ENCODE measurements at places on chromosomes 7 and 10.

DNA sequence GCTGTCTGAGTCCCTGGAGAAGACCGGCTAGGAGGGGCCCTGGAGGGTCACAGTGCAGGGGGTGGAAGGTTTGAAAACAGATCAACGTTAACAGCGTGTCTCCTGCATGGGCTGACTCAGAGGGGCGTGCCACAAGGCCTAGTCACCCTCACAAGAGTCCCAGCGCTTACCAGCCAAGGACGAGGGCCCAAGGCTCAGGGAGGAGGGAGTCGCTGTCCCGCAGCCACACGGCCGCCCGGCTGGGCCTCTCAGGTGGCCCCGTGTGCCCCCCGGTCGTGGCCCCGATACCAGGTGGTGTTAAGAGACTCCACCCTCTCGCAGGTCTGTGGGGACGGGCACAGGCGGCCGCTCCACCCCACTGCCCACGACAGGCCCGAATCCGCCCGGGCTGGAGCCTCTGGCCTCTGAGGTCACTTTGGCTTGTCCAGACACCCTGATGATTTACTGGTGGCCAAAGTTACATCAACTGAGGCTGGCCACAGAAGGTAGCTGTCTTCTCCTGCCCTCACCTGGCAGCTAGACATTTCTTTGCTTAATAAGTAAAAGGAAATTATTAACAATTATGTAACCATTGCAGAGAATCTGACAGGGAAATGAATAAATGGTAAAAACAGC lies 34.0 kb downstream of the FAM20C start:
- DNase-seq = no peak

DNA sequence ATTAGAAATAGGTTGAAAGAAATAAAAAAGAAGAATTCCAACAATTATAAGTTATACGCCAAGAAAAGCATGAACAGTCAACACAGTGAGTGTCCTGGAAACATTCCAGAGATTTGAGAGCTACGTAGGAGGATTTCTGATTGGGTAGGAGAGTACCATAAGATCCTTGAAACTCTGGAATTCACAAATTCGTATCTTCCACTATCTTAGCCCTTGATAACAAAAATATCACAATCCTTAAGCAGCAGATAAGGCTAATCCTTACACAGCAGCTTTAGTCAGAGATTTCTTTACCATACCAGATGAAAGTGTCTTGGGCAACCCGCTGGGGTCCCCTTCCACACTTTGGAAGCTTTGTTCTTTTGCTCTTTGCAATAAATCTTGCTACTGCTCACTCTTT lies 8.2 kb downstream of the TPK1 start:
- no peak for DNase-seq

- DNase-seq = no peak
Observed at GRCh38 chr10:10942441-10942840, 75.2 kb upstream of the CELF2 start.

DNA sequence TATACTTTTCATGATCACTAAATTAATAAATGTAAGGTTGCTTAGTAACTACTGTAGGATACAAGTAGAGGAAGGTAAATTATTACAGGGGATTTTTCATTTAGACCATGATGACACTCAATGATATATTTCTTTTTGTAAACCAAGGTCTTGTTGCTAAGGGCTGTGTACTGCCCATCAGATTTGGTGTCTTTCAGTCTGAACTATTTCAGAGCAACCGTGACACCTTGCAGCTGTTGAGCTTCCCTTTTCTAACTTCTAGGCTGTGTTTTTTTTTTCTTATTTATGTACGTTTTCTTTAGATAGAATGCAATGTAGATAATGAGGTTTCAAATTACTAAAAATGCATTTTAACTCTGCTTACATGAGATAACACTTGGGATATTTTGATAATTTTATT lies 292.0 kb upstream of the MBL2 start:
- no peak for DNase-seq

DNA sequence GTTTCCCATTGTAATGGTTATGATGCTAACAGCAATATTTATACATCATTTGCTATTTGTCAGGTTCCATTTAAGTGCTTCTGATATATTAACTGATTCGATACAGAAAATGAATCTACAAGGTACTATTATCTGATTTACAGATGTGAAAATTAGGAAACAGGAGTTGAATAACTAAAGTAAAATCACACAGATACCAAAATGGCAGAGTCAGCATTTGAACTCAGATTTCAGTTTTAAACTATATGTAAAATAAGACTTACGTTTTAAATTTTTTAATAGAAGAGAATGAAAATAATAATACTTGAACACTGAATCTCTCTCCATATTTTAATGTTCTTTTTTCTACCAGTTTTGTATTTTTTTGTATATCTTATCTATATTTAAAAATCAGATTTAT lies 313.2 kb downstream of the MDFIC start:
- DNase-seq = no peak

DNA sequence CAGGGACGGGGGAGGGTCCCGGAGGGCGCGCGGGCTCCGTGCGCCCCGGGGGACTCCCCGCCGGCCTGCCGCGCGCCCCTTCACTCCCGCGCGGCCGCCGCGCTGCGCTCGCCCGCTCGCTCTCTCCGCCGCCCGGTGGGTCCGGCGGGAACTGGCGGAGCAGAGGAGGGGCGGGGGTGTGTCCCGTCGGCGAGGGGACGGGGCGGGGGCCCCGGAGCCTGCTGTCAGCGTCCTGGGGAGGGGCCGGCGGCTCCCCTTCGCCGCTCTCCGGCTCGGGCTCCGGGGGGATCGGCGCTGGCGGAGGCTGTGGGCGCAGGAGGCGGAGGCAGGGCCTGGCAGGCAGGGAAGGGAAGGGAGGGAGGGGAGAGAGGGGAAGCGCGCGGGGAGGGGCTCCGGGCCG lies at the start of gene SH3PXD2A:
Gene SH3PXD2A (minus strand): TSS at position 153 of the 400 bp plus-strand sequence. CDS start 310 bp downstream, outside the sequence.
- no peak for DNase-seq

DNA sequence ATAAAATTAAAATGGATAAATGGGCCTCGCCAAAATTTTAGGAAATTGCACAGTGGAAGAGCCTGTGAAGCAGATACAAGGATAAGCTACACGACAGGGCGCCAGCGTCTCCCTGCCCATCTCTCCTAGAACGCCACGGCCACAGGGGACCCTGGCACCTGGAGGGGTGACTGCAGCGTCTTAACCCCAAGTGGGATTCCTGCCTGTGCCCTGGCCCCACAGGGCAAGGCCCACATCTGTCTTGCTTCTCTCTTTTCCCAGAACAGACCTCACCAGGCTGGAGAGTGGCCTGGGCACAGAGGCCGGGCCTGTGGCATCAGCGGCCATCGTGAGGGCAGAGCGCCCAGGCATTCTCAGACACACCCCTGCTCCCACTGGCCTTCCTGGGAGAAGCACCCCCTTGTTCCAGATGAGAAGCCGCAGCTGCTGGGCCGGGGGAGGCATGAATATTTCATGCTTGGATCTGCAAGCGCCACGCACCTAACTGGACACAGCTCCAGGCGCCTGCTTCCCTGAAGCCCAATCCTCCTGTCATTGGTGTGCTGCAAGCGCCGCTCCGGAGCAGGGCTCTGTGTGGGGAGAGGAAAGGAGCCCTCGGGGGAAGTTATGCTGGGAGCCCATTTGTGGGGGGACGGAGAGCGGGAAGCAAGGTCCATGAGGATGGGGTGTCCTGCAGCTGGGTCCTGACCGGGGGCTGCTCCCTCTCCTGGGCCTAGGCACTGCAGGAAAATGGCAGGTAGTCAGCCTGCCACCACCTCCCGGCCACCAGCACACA lies 153.5 kb downstream of the ELFN1 start:
- no peak for DNase-seq

DNA sequence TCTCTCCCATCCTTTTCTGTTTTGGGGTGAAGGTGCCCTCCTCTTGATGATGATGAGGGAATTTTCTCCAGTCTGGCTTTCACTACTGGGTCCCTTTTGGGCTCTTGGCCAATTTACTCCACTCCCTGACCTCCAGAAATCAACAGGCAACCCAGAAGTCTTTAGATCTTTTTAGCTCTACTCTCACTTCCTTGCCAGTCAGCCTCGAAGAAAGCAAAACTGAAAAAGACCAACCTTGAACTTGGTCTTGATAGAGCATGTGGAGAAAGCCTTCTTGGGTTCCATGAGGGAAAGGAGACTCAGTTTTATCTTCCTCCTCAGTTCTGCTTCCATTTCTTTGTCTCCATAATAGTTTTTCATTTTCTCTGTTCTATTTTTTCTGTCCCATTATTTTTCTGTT lies 91.4 kb upstream of the NPVF start:
- DNase-seq = no peak
